NCI-H526 treated with DMSO at 0.1 percent for 48 hours (cell line): ENCODE measurements at places on chromosomes 2 and 18.

DNA sequence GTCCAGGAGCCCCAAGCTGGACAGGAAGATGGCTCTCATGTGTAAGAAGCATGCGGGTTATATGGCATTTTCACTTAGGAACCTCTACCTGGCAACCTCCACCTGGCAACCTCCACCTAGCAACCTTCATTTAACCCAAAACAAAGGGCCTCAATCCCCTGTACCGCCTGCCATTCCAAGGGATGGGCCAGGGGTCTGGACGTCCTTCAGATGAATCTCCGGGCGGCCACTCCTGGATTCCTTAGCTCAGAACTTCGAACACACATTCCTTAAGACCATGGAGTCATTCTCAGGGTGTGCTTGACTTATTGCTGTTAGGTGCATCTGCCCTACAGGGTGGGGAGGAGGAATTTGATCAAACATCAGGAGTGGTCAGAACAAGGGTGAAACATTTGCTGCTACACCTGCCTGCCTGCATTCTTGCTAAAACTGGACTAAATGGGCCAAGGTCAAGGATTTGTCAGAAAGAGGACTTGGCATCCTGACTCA is 277.6 kb downstream of the PHLPP1 start:
- no peak for DNase-seq

GRCh38 chr18:61579581-61579980 is 246.4 kb downstream of the CDH20 start:
- DNase-seq = no peak

GRCh38 chr2:128369108-128369555 is 50.5 kb upstream of the HS6ST1 start:
- DNase-seq = no peak

GRCh38 chr18:24465486-24465885 is 5.0 kb downstream of the HRH4 start:
- DNase-seq = no peak

GRCh38 chr18:68843473-68844089 is 45.7 kb downstream of the CCDC102B start:
- DNase-seq = no peak
